ENCODE measurements at places on chromosomes 12 and 14.

GRCh38 chr12:128578045-128578444 is 245.7 kb downstream of the SLC15A4 start:
- DNase-seq = no peak

DNA sequence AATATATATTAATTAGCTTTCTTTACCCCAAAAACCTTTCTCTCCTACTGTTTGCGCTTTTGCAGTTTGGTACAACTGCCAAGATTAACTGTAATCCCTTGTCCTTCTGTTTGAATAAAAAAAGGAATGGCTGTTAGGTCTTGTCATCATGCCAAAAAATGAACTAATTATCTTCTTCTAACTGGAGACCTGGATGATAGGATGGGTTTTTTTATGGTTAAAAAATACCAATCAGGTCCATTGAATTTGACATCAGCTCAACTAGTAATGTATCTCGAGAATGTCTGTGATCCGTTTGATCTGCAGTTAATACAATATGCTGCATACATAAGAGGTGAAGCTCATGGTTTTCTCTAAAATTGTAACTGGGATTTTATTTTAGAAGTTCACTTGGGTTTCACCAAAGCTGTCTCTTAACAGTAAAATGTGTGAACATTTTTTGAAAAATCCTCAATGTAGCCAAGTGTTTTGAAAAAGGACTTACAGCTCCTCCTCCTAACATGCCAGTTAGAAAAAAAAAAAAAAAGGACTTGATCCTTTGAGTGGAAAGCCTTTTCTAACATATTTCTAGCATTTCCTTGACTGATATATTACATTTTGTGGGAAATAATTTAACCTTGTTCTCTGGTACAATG is 96.8 kb downstream of the SRGAP1 start:
- DNase-seq = no peak

- no peak for DNase-seq
Measured at GRCh38 chr12:109236257-109236656, 72.8 kb downstream of the FOXN4 start.

GRCh38 chr12:51839310-51839947 is 9.1 kb downstream of the FIGNL2 start:
- DNase-seq = no peak

GRCh38 chr14:31207287-31207754 is 272 bp downstream of the HECTD1 start:
- no peak for DNase-seq

GRCh38 chr12:26767116-26767515 is 65.9 kb downstream of the ITPR2 start:
- DNase-seq = no peak

DNA sequence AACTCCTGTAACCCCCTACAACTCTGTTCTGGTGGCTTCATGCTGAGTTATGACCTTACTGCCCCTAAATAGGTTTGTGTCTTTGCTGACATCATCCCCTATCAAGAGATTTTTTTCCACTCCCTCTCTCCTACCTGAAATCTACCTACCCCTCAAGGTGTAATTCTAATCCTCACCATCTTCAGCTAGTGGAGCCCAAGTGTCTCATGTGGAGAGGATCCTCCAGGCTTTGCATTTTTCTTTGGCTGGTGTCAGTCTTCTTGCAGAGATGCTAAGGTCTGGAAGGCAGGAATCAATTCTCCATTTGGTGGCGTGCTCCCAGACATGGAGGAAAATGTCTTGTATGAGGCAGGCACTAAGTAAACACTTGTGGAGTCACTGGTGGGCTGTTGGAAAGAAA is 74.8 kb upstream of the PRMT8 start:
- no peak for DNase-seq

DNA sequence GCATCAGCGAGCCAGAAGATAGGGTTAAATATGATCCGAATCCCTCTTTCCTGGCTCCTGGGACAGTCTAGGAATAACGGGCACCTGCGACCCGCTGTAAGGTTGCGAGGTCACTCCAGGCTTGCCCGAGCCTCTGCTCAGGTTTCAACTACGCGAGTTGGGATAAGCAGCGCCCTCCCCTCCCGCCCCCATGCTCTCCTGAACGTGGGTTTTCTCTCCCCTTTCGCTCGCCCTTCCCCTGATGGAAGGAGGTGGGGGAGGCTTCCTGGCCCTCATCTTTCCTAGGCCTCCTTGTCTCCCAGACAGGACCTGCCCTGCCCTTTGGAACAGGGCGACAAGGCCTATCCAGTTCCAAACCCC is 753 bp upstream of the ATP5MC2 start:
- DNase-seq = no peak

- DNase-seq = no peak
Measured at GRCh38 chr12:101564912-101565311, 29.9 kb upstream of the MYBPC1 start.

- no peak for DNase-seq
Measured at GRCh38 chr12:78931466-78931990, 67.0 kb downstream of the SYT1 start.

- no peak for DNase-seq
Measured at GRCh38 chr14:54048311-54048710, 91.7 kb upstream of the BMP4 start.
